ENCODE measurements at places on chromosomes 5 and 9. TPM values are rescaled to one million over a fixed set of nuclear protein-coding genes. Genes with fewer than 3 reads are reported as not detected.

Gene NPR3
- total RNA-seq, result 2.6 TPM

Gene RPS23
- 4,147 TPM for total RNA-seq

Gene GABRA6
- total RNA-seq, result not detected

Gene DRD1
- total RNA-seq, result not detected

Gene PCDHB16
- total RNA-seq, result 4.1 TPM

DNA sequence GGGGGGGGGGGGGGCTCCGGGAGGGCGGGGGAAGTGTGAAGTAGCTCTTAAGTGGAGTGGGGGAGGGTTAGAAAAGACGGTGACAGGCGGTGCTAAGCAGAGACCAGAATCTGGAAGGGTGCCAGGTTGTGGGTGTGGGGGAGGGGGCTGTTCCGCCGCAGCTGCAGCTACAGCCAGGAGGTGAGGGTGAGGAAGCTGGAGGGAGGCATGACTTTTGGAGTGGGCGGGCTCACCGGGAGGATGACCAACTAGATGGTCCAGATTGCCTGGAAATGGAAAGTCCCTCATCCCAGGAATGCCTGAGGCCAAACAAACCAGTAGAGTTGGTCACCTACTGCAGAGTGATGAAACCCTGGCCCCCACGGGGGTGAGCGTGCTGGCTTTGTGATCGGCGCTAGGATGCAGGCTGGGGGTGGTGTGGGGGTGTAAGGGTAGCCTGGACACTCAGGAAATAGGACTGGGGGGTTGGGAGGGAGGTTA, 158.1 kb upstream of the SHB start:
- peak; percentile 96 for DNase-seq

DNA sequence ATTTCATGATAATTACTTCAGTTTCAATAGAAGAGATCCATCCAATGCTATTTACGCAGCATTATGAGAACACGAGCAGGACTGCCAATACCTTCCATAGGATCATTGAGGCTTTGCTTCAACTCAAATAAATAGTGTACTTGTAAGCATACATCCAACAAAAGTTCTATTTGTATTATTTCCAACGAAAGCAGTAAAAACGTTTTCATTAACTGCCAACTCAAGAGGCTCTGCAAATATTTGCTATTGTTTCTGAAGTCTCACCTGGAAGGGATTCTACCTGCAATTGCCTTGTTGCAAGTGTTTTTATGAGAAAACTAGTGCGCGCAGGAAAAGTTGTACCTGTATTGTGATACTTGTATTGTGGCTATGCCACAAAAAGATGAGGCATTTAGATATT, 11.0 kb upstream of the GNPDA1 start:
- DNase-seq, result no peak

- DNase-seq, result no peak
Measured at GRCh38 chr5:131773805-131774204, 23.0 kb downstream of the FNIP1 start.

Measured in Caki2 (cell line).